ENCODE measurements at places on chromosomes 5 and 9.

GRCh38 chr9:35660966-35661415 is 2.9 kb downstream of the CCDC107 start:
- no peak for DNase-seq

DNA sequence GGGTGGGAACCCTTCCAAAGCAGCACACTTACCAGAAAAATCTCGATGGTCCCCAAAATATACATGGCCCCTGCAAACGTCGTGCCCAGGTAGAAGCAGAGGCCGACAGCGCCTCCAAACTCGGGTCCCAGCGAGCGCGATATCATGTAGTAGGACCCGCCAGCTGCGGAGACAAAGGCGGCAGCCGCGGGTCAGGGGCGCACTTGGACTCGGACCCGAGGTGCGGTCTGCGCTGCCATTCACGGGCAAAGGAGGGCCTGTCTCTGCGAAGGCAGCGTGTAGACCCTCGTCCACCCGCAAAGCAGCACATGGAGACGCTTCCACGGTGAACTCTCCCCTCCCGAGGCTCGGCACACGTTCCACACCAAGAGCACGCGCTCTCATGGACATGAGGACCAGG is 25.0 kb downstream of the SLC12A7 start:
- DNase-seq: no peak

GRCh38 chr5:143398451-143399237 is 4.8 kb downstream of the NR3C1 start:
- DNase-seq: no peak

DNA sequence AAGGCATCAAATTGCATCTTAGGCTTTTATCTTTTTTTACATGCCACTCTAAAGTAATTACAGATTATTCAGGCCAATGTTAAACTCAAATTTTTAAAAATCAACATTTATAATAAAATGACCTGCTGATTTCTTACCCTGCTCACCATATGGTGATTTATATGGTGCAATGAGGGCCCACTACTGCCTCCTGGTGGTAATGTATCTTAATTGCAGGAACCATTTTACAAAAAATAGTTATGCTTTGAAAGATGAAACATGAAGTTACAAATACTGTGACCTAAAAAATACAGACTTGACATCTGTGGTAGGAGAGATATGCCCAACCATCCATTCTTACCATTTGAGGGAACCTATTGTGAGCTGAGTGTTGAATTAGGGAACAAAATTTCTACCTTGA is 292.6 kb upstream of the TAS2R1 start:
- no peak for DNase-seq

- no peak for DNase-seq
These were observed 9.9 kb downstream of the HNRNPAB start for GRCh38 chr5:178214160-178214803.

- no peak for DNase-seq
These were observed 177.9 kb downstream of the C9orf152 start for GRCh38 chr9:110029956-110030480.

- DNase-seq: no peak
These were observed 70.9 kb downstream of the GAPVD1 start for GRCh38 chr9:125332527-125332926.

GRCh38 chr9:136748666-136749611 is 614 bp upstream of the LCN6 start:
- DNase-seq: no peak

DNA sequence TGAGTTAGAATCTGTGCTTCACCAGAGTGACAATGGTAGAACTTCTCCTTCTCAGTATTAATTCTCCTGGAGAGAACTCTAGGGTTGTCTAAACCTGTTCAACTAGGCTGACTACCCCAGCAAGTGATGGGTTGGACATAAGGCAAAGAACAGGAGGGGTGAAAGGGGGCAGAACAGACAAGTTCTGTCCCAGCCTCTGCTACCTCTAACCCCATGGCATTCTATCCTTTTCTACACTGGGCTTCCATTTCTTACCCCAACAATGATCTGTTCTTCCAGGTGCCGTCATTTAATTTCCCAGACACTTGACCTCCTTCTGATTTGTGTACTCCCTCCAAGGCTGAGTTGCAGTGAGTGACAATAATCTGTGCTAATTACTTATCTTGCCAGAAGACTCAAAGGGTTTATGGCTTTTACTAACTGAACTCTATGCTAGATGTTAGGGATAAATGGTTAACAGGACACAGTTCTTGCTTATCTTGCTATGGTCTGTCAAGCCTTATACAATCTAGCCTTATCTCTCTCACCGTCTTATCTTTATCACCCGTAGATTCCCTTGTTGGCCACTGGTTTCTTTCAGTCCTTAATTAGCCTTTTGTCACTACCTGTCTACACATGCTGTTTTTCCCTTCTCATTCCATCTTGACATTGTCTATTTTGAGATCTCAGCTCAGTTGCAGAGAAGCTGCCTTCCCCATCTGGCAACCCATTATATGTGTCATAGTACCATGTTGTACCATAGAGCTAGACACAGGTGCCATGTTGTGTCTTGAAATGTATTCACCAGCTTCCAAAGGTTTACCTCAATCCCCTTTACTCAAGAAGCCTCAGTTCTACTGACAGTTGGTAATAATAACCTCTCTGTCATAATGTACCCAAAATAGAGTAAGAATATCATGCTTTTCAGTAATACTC is 10.0 kb upstream of the MATR3 start:
- no peak for DNase-seq

DNA sequence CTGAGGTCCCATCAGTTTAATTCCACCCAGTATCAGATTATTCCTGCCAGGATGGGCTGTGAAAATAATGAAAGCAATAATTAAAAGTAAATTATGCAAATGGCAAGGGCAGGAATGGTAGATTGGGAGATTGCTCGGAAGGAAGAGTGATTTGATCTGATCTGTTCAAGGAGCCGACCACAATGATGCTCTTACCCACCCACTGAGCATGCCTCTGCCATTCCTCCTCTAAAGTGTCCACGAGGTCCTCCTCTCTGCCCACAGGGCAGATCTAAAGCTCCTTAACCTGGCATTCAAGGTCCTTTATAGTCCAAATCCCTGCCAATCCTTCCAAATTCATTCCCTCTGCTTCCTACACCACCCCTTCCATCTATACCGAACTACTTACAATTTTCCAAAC is 147.8 kb downstream of the TTLL11 start:
- DNase-seq: no peak

DNA sequence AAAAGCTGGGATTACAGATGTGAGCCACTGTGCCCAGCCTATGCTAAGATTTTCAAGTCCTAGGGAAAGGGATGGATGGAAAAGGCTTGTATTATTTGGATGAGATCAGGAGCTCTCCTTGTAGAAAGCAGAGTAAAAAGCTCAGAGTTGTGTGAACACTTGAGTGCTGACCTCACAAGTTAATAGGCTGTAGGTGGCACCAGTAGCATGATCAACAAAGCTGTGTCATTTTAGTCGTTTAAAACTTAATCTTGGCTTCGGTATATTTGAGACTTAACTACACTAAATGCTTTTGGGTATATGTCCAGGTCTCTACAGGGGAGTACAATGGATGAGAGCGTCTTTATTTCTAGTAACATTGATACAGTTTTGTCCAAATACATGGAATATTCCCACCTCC is 264.2 kb downstream of the TMEM38B start:
- DNase-seq: no peak

DNA sequence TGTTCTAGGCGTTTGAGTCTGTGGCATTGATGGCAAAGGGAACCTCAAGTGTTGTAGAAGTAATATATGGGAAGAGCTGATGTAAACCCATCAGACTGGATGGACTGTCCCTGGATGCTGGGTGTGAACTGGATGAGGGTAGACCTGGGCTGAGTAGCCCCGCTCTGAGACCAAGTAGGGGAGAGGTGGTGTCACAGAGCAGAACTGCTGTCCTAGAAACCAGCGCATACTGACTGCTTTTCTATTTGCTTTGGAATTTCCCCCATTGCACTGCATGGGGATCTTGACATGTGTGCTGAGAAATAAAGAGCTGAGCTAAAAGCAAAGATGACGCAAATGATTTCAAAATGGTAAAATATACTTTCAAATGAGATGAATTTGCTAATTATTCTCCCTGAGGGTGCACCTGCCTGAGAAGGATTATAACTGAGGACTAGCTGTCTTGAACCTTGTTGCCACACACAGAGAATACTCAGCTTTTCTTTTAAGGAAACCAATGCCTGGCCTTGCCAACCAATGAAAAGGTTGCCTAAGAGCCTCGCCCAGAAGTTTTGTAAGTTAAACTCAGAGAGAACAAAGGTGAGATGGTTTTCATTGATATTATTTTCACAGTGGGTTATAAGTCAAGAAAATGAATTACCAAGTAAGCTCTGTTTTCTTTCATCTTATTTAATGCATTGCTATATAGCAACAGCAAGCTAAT is 44.8 kb downstream of the NIM1K start:
- DNase-seq: no peak

GRCh38 chr5:95836544-95836943 is 14.0 kb upstream of the GLRX start:
- DNase-seq: no peak

GRCh38 chr9:92590377-92590776 is 54.6 kb upstream of the ECM2 start:
- no peak for DNase-seq

DNA sequence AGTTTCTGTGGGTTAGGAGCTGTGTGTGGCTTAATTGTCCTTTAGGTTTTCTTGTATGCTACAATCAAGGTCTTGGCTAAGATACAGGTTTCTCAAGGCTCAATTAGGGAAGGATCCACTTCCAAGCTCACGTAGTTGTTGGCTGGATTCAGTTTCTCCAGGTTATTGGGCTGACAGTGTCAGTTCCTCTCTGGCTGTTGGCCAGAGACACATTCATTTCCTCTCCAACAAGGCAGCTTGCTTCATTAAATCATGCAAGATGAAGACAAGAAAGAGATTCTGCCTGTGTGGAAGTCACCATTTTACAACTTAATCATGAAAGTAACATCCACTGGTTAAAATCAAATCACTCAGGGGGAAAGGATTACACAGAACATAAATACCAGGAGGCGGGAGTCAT is 275.7 kb upstream of the KIF2A start:
- no peak for DNase-seq

- DNase-seq: no peak
These were observed 101.4 kb downstream of the ARHGAP26 start for GRCh38 chr5:142871363-142872193.

GRCh38 chr9:7172154-7173115 is 414.7 kb downstream of the KDM4C start:
- no peak for DNase-seq

GRCh38 chr9:96461336-96461735 is 11.4 kb downstream of the HABP4 start:
- no peak for DNase-seq

DNA sequence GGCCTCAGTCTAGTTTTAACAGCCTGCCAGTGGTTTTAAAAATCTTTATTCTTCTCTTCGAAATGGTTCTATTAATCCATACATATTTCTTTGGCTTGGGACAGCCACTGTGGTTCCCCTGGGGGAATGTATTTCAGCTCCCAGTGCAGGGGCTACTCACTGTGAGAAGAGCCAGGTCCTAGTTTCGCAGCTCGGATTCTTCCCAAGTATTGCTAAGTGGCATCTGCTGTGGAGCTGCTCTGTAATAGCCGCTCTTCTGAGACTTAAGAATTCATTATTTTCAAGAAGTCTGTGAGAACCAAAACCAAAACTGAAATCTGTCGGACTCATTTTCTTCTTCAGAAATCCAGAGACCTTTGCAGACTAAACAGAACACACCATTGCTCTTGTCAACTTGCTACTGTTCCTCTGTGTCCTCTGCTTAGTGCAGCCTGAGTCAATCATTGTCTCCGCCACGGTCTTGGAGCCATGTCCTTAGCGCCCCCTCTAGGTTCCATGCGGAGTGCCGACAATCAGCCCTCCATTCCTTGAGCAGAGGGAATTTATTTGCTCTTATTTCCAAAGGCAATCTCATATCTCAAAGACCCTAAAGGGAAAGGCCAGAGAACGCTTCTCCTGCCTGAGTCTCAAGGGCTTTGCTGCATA is 478.2 kb downstream of the SPATA31D1 start:
- DNase-seq: no peak

DNA sequence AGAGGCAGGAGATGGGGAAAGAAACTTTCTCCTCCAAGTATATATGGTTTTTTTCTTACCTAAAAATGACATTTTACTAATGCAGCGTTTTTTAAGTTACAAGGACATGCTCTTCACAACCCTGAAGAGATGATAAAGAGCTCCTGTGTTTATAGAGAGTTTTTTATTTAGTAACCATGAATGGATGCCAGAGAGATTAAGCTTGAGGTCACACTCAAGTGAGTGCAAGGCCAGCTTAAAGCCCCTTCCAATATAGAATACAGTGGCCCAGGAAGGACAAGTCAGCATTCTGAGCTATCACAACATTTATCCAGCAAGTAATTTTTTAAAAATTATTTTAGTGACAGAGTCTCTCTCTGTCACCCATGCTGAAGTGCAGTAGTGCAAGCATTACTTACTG is 6.7 kb upstream of the HAVCR2 start:
- DNase-seq: no peak

GRCh38 chr5:62662521-62662920 is 83.9 kb downstream of the LRRC70 start:
- no peak for DNase-seq

DNA sequence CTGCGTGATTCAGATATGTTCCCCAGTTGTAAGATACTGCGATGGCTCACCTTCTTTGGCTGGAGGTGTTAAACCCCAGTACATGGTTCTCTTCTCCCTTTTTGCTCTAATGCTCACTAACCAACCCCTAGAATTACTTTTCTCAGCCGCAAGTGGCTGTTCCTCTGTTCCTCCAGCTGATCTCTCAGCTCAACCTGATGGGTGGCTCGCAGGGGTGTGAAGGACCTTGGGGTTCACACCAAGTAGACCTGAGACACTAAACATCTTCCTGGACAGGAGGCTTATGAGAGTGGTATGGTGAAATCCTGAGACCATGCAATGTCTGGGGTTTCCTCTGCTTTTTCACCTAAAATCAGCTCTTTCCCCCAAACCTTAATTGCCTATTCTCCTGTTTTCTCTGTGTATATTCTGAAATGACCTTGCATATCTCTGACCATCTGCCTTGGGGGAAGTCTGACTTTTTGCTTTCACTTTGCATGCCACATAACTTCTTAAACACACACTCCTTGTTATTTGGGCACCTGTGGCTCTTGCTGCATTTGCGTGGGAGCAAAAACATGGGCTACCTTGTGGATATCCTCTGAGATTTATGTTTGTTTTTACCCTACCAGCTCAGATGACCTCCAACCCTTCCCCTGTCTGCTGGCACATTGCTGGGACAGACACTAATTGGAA is 15.9 kb upstream of the IFNA14 start:
- DNase-seq: no peak

GRCh38 chr5:81965524-81965923 is 6.3 kb upstream of the ATG10 start:
- no peak for DNase-seq

Data from CD4-positive, alpha-beta T cell treated with Interleukin-4 for 1 hour (primary cell).